Central memory CD8-positive, alpha-beta T cell (primary cell): ENCODE measurements at places on chromosomes 4 and X.

- no peak for DNase-seq
Measured at GRCh38 chr4:169417629-169418282, 147.0 kb upstream of the SH3RF1 start.

- no peak for DNase-seq
Measured at GRCh38 chrX:148507418-148507817, 7.0 kb downstream of the AFF2 start.

GRCh38 chr4:102560115-102560514 lies 59.0 kb downstream of the NFKB1 start:
- DNase-seq = no peak

DNA sequence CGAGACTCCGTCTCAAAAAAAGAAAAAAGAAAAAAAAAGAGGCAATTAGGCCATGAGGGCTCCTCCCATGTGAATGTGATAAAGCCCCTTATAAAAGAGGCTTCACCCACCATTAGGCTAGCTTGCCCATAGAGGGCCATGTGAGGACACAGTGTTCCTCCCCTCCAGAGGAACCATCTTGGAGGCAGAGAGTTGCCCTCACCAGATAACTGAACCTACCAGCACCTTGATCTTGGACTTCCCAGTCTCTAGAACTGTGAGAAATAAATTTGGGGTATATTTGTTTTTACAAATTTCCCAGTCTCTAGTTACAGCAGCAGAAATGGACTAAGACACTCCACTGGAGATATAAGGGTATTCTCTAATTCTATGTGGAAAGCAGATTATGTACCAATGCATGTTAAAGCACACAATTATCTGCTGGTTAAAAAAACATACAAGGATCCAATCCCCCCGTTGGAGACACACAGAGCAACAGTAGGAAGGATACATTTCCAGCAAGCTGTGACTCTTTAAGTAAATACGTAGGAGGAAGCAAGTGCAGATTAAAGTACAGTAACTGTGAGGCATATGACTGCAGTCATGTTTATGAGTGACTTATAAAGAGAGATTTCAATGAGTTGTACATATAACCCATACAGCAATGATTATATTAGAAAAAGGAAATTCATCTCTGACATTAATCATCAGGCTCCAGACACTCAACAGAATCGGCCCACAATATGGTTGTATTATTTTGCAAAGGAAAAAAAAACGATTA lies 21.4 kb downstream of the SH3RF1 start:
- DNase-seq = no peak

DNA sequence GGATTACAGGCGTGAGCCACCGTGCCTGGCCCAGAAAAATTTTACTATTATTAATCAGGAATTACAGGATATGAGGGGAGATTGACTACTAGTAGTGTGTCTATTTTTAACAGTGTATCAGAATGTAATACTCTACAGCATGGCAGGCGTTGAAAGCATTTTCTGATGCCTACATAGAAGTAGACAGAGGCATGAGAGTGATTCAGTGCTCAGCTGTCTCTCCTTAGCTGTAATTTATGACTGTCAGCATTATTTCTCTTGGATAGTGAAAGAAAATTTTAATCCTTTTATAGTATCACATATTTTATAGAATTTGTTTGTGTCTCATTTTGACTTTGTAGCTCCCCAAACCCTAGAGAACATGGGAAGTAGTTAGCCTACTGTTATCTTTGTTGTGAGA lies 20.7 kb downstream of the ARHGAP24 start:
- DNase-seq = no peak

DNA sequence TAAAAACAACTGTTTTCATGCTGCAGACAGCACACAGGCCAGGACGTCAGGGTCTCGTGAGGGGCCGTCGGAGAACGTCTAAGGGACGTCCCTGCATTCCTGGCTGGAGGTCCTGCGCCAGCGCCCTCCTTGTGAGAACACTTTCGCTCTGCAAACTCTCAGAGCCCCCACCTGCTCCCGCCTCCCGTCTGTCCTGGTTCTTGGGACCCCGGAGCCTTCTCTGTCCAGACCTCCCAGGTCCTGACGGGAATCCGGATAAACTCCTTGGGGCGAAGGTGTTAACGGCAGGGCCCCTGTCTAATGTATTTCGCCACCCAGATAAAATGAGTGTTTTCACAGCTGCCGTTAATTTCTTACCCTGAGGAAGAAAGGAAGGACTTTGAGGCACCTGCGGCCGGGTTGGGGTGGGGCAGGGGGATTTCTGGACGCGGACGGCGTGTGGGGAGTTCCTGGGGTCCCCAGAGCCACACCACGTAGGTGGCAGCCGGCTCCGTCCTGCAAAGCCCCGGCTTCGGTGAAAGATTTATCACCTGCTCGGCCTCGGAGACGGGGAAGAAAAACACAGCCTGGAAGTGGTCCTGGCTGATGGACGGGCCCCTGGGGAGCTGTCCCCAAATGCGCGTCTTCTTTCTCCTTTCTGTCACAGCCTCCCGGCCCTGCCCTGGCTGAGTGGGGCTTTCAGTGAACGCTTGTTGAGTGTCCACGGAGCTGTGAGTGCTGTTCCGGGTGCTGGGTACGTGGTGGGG lies 35.1 kb upstream of the PPP2R3B start:
- DNase-seq = no peak
